ENCODE measurements at places on chromosomes 7 and 10.

DNA sequence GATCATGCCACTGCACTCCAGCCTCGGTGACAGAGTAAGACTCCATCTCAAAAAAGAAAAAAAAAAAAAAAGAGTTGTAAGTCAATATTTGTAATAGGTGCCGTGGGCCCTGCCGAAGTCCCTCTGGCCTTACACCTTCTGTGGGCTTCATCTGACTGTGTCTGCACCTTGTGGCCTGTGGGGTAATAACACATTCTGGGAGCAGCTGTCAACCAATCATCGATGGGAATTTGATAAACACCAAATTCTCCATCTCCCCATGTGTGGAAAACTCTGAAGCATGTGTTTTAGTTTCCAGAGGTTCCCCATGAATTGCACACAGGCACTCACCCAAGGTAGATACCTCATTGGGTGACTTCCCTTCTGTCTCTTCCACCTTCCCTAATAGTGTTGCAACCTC, 10.8 kb downstream of the ZNF394 start:
- H3K36me3 ChIP-seq, result peaks cover 67% of the 10 kb centered on the region
- no peak for DNase-seq
- H3K27me3 ChIP-seq, result no peaks in the 10 kb centered on the region
- H3K27ac ChIP-seq, result no peak overlapping the region

DNA sequence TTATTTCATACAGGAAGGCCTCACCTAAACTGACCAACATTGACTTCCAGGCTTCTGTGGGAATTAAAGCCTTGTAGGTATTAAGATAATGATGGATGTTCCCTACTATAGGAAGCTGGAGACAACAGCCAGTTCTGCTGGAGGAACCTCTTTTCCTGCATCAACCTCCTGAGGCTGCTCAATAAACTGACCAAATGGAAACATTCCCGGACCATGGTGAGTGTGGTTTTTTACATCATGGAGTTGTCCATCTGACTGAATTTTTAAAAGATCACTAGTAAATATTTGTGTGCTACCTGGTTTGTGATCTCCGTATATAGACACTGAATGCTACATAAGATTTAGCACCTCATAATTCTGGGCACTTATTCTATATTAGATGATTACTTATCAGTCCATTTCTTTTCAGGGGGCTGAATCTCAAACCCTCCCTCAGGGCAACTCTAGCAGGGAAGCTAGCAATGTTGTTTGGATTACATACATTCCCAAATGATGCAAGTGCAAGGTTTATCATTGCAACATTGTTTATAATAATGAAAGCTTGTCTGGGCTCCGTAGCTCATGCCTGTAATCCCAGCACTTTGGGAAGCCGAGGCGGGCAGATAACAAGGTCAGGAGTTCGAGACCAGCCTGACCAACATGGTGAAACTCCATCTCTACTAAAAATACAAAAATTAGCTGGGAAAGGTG, 21.5 kb upstream of the SMKR1 start:
- H3K4me1 ChIP-seq, result no peaks in the 10 kb centered on the region
- H3K36me3 ChIP-seq, result peaks cover 3% of the 10 kb centered on the region
- no peak overlapping the region for H3K4me3 ChIP-seq
- H3K27ac ChIP-seq, result no peak overlapping the region
- H3K27me3 ChIP-seq, result no peaks in the 10 kb centered on the region

DNA sequence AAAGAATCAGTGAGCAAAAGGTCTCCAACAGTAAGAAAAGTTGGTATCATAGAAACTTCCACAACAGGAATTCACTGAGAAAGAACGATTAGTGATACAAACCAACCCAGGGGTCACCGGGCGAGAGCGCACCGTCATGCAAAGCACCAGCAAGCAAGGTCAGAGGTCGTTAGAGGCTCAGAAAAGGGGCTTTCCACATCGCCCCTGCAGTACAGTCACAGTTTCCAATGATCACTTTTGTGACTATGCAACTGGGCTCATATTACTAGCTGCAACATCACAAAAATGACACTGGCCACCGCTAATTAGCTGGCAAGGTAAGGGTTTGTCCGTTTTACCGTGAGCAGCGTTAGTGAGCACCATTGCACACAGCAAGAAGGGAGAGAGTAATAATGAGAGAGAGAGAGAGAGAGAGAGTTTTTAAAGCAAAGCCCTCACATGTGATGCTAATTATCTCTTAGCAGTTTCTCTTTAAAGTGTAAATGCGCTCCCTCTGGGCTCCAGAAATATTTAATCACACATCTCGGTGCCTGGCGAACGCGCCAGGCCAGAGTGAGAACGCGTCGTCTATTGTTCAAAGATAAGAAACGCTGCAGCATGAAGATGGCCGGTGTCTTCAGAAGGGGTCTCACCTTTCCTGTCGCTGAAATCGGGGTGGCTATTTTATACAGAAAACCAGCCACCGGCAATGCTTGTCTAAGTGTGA, 237.5 kb downstream of the DNAJB6 start:
- no peak overlapping the region for H3K4me3 ChIP-seq
- H3K36me3 ChIP-seq, result no peaks in the 10 kb centered on the region
- no peak for DNase-seq
- peaks cover 19% of the 10 kb centered on the region for H3K27me3 ChIP-seq
- no peak overlapping the region for H3K27ac ChIP-seq
- peaks cover 31% of the 10 kb centered on the region for H3K4me1 ChIP-seq

DNA sequence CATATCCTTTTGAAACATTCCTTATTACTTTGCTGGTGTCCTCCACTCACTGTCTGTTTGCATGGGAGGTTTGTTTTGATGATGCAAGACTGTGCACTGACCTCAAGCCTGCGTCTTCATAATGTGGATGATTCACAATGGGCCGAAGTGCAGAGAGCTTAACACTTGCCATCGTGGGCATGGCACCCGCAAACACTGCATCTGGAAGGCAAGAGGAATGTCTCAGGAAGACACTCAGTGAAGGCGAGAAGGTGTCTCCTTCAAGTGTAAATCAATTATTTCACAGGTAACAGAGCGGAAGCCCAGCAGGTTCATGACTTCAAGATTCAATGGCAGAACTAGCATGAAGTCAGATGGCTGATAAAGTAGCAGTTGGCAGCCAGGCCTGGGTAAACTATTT, 98.1 kb downstream of the DPY19L1 start:
- no peak overlapping the region for H3K27ac ChIP-seq
- DNase-seq, result no peak
- no peak overlapping the region for H3K4me3 ChIP-seq

GRCh38 chr7:22726907-22727713, at the start of gene IL6:
TSS of gene IL6 (plus strand) at chr7:22727200. CDS start at chr7:22727263, 63 bp downstream.
- peaks cover 9% of the 10 kb centered on the region for H3K27me3 ChIP-seq
- H3K4me1 ChIP-seq, result peaks cover 50% of the 10 kb centered on the region
- H3K36me3 ChIP-seq, result peaks cover 3% of the 10 kb centered on the region
- peak within 1 kb of the TSS; percentile 83 for H3K27ac ChIP-seq
